ENCODE measurements at places on chromosomes 1 and 21.

DNA sequence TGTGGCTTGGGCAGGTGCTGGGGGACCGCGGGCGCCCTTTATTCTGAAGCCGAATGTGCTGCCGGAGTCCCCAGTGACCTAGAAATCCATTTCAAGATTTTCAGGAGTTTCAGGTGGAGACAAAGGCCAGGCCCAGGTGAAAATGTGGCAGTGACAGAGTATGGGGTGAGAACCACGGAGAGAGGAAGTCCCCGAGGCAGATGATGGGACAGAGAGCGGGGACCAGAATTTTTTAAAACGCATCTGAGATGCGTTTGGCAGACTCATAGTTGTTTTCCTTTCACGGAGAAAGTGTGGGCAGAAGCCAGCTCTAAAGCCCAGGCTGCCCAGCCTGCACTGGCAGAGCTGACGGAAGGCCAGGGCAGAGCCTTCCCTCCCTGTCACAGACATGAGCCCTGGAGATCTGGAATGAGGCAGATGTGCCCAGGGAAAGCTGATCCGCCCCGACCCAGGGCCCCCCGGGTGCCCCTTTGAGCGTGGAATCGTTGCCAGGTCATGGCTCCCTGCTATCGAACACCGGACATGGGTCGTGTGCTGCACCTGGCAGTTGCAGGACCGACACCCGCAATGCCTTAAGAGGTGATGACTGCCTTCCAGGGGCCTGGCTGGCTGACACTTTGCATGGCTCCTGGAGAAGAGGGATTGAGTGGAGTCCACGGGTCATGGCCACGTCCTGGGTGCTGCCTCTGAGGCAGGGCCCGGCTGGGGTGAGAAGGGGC lies 6.5 kb upstream of the SLX9 start:
- DNase-seq: peak; percentile 49

DNA sequence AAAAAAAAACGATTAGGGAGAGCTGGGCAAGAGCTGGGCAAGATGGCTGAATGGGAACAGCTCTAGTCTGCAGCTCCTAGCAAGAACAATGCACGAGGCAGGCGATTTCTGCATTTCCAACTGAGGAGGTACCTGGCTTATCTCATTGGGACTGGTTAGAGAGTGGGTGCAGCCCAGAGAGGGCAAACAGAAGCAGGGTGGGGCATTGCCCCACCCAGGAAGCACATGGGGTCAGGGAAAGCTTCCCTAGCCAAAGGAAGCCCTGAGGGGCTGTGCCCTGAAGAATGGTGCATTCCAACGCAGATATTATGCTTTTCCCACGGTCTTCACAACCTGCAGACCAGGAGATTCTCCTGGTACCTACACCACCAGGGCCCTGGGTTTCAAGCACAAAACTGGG lies 251.6 kb downstream of the GPATCH2 start:
- no peak for DNase-seq

DNA sequence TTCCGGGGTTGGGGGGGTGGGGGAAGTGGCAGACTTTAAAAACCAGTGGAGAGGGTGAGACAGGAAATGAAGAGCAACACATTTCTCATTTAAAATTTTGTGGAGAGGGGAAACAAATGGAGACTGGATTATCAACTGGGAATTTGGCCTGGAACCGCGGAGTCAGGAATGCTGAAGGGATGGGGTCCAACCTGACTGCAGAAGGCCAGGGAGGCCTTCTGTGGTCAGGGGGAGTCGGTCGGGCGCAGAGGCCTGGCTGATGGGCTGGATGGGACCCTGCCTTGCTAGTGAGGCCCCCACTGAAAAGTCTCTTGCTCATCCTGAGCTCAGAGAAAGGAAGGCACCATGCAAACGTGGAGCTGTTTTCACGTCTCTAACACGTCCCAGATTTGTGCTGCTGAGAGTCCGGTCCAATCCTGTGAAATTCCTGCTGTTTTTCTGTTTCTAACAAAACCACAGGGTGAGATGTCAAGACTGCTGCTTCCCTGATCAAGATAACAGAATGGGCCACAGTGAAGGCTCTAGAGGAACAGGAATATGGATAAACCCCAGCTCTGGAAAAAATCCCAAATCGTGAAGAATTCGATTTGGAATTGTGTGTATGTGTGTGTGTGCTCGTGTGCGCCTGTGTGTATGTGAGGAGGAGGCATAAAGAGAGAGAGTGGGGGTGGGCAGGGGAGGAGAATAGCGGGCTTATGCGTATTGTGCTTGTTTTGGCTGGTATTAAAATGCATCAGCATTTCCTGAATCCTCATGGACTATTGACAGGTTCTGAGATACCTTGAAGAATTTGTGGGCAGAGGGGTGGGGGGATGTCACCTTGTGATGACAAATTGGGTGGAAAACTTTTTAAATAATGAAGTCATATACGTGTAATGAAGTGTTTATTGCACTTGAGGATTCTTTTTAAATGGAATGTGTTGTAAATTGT lies 117.4 kb downstream of the NGF start:
- DNase-seq: no peak

DNA sequence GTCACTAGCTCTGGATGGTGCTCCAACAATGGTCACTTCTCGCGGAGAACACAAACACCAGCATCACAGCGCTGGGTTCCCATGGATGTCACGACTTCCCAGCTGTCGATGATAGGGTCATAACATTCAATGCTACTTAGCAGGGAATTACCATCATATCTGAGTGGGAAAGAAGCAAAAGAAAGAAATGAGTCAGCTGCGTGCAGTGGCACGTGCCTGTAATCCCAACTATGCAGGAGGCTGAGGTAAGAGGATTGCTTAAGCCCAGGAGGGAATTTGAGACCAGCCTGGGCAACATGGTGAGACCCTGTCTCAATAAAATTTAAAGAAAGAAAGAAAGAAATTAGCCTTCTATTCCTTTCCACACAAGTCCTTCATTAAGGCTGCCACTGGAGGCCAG lies 3.6 kb upstream of the RABIF start:
- no peak for DNase-seq

DNA sequence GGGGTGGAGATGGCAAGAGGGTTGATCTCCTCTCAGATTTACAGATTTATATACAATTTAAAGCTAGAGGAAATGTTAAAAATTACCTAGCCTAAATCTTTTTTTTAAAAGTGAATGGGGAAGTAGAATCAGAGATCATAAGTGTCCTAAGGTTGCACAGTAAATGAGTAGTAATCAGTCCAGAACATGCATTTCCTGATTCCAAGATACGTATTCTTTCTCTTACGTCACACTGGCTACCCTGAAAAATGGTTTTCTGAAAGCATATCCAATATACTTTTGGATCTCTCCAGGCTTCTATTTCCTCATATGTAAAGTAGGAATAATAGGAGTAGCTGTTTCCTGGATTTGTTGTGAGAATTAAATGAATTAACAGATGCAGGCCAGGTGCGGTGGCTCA lies 11.7 kb downstream of the GADD45A start:
- no peak for DNase-seq

DNA sequence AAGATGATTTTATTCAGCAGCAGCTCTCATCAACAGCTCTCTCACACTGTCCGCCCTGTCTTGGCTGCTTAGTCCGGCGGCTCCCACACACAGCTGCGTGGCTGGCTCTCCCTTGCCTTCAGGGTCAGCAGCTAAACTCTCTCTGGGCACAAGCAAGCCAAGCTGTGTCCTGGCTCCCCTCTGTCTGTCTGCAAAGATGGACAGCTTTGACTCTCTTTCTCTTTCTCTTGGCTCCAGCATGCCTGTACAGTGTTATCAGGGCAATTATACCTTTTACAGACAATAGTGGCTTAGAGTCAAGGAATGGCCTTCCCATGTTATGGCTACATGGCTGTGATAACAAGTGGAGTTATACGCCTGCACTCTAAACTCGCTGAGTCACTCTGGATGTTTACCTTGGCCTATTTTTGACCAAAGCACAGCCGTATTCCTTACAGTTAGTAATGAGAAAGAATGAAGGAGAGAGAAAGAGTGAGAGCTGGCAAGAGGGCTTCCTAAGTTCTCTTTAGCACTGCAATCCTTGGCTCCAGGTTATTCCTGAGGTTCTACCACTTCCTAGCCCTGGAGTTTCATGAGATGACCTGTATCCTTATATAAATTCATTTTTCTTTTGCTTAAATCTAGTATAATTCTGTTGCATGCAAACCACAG lies 59.9 kb upstream of the ZSWIM5 start:
- no peak for DNase-seq

GRCh38 chr1:204873176-204873575 lies 2.5 kb downstream of the NFASC start:
- DNase-seq: no peak

DNA sequence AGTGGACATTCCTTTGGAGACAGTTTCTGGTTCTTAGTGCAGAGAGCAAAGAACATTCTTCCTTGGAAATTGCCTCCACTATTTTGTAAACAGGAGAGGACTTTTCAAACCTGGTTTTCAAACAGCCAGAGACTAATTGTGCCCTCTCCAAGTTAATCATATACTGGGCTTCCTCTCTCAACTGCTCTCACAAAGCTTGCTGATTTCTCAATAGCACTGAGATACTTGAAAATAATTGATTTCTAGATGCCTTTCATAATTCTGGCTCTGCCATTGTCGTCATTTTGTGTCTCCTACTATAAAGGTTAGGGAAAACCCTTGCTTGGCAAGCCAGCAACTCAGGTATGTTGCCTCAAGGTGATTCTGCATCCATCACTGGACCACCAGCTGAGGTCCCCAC lies 56.0 kb downstream of the KCNJ15 start:
- no peak for DNase-seq

DNA sequence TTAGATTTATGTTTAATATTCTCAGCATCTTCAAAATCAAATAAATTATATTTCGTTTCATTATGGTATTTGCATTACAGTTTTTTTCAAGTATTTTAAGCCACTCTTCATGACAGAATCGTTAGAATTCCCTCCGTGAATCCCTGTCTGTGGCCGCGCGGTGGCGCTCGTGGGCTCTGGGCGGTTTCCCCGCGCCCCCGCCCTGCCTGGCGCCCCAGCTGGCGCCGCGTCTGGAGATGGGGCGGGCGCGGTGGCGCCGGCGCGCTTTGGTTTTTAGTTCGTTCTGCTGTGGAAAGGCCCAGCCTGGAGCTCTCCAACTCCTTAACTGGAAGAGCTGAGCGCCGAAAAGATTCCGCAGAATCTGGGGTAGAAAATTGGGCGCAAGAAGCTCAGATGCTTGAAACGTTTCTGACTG lies 25.7 kb downstream of the PRMT2 start:
- peak; percentile 98 for DNase-seq

- peak; percentile 41 for DNase-seq
Observed at GRCh38 chr1:154574716-154575115, 7.1 kb downstream of the CHRNB2 start.

Measured in H7 (cell line).